ENCODE measurements at places on chromosomes 1 and 21.

- DNase-seq = no peak
Measured at GRCh38 chr1:9766759-9767442, 56.9 kb downstream of the CLSTN1 start.

GRCh38 chr1:229070168-229070567, 200.7 kb upstream of the RAB4A start:
- no peak for DNase-seq

GRCh38 chr1:42957880-42958487, 684 bp downstream of the SLC2A1 start:
- DNase-seq = peak; percentile 50

DNA sequence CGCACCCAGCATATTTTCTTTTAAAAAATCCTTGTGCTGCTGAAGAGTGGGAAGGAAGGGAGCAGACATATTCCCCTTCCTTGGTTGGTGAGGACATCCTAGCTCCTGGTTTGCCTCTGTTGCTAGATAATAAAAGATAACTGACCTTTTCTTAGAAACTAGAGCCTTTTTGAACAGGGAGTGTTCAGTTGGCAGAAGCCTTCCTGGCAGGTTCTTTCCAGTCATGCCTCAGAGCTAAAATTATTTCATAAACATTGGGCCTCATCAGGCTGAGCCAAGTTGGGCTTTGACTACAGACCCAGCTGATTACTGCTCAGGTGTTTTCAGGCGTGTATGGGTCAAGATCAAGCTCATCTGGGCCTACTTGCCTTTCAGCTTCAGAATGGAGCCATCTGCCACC, 22.7 kb upstream of the SH3BGRL3 start:
- DNase-seq = no peak

DNA sequence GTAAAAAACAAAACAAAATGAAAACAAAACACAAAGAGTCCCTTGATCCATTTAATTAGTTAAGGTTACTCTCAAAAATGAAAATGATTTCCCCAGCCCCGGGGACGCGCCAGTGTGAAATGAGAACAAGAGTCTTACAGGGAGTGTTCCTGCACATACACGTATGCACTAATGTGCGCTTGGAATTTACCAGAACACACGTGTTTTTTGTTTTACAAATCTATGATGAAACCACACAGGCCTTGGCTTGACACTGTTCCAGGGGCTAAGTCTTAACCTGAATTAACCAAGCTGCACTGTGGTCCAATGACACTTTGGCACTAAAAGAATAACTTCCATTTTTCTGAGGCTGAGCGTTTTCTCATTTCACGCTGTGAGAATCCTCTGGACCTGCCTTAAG, 63.7 kb downstream of the SLC45A1 start:
- DNase-seq = no peak

DNA sequence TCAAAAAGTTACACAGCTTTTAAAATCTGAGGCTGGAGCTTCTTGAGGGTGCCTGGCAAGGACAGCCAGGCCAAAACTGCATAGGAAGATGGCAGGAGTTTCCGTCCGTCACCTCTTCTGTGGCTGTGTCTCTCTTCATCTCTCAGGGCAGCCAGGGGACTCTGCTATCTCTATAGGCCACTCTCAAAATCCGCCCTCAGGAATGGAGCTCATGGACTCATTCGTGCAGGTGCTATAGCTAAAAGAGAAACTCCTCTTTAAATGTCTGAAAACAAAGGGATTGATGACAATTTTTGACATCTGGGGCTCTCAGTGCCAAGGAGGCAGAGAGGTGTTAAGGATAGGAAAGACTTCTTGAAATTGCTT, 27.2 kb downstream of the OVAAL start:
- no peak for DNase-seq

DNA sequence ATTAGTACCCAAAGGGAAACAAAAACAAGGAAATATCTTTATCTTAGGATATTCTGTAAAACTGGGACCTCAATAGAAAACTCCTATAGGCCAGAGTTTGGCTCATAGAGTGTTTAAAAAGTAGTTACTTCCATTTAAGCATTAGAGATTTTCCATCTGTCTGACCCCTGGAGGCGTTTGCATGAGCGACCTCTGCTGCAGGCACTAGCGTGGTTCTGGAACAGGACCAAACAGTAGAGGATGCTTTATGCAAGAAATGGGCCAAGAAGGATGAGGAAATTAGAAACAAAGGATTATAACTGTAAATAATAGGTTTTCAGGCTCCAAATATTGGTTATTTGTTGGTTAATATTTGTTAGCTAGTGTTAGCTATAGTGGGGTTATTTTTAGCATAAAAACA, 5.7 kb downstream of the ZBTB40 start:
- DNase-seq = no peak

DNA sequence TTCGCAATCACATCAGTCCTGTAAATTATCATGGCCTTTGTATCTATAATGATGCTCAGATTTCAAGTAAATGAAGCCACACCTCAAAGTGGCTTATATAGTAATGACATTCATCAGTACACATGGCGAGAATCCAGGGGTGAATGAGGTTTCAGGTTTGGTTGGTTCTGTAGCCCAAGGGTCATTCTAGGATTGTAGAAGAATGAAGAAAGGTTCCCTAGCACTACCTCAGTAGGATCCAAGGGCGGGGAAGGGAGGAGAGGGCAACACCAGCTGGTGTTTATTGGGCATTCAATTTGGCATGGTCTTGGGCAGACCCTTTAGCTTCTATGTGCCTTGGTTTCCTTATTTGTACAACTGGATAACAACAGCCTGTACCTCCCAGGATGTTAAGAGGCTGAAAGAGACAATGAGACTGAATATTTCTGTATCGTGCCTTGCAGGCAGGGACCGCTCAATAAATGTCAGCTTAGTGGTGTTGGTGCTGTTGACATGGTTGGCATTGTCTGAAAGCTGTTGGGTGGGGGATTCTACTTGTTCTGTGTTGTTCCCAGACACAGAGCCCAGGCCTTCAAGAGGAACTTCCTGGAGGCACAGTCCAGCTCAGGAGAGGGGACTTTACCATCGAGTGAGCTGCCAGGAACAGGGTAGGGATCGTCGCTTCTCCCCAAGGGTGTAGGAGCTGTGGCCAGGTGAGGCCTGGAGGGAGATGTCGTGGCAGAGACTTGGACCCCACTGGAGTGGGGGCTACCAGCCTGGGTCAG, 388.2 kb downstream of the PTPRU start:
- DNase-seq = no peak

DNA sequence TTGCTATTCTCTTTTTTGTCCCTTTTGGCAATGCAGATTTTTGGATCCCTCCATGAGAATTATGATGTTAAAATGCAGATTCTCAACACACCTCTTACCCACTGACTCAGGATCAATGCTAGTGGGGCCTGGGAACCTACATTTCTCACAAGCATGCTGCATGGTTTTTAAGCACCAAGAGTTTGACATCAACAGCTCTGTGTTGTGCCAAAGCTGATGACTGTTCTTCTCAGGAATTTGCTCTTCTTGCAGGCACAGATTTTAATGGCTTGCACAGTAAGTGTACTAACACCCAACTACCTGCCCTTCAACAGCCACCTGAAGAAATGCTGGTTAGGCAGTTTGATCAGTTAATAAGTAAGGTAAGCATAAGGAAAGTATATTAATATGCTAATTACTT, 468.7 kb downstream of the PTBP2 start:
- no peak for DNase-seq

DNA sequence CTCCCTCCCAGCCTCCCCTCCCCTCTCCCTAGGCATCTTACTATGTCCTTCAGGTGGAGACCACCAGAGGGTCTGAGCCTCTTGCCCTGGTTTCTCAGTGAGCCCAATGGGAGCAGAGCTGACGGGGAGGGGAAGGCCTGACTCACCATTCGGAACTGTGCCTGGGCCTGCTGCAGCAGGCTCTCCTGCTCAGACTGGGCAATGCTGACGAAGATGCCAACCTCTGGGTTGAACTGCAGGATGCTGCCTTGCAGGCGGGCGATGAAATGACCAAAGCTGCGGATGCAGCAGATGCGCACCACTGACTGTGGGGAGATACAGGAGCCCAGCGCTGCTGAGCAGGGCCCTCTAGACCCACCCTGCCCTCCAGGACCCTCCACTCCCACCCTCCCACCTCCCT, 11.0 kb upstream of the PAQR6 start:
- no peak for DNase-seq

DNA sequence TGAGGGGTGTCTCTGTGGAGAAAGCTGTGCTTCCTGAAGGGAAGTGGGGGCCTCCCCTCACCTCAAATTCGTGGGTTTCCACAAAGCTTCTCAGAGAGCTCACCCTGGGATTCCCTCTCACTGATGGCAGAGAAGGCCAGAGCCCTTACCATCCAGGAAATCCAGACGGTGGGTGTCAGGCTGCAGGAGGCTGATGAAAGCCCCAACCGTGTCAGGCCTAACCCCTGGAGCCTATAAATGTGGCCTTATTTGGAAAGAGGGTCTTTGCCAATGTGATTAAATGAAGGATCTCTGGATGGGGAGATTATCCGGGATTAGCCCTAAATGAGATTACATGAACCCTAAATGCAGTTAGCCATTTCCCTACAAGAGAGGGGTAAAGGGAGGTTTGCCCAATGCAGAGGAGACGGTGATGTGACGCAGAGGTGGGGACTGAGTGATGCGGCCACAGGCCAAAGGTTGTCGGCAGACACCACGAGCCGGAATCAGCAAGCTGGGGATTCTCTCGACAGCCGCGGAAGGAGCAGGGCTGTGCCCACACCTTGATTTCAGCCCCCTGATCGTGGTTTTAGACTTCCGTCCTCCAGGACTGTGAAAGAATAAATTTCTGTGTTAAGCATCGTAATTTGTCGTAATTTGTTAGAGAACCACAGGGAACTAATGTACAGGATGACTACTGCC, 82.6 kb downstream of the TOMM20 start:
- no peak for DNase-seq

DNA sequence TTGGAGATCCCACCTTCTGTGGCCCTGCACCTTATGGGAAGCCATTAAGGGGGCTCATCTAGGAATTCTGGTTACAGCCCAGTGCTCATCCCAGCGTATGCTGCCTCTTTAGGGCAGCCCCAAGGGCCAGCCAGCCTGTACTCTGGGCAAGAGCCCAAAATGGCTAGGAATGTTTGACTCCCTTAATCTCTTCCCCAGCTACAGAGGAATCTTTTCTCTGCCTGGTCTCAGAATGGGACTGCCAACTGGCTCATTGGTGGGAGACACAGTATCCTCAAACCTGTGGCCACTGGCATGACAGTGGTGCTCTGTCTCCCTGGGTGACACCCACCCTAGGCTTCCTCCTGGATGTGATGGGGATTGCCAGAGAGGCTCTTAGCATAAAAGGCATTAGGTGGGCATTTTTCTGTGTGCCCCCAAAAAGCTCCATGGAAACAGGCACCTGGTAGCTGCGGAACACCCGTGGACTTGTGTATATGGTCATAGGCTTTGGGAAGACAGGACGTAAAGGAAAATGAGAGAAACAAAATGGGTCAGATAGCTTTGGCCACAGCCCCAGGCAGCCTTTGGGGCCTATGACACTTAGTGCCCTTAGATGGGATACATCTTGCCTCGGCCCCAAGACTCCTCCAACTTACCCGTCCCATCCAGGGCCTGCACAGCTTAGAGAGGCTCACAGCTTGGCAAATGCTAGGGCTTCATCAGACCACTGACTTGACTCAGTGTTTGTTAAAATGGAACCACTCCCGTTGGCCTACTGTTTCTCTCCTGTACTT, 6.9 kb downstream of the TMEM81 start:
- DNase-seq = no peak

DNA sequence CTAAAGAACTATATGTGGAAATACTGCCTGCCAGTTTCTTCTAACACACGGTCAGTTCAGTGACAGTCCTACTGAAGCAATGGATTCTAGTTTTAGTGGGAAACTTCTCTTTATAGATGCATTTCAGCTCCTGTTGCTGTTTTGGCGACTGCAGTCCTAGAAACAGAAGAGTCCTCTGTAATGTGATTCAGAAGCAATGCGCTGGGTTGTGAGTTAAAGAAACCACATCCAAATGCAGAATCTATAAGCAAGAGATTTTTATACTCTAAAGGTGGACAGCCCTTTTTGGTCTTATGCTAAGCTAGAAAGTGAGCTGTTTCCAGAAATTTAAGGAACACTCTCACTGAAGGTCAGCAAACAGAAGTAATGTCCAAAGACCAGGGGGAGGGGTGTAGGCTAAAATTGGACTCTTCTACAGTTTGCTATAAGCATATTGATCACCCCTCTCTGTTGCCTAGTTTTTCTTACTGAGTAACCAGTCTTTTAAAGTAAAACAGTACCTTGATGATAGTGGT, 30.8 kb downstream of the DUSP10 start:
- DNase-seq = no peak

GRCh38 chr1:82214606-82215005, 413.9 kb downstream of the ADGRL2 start:
- DNase-seq = no peak

DNA sequence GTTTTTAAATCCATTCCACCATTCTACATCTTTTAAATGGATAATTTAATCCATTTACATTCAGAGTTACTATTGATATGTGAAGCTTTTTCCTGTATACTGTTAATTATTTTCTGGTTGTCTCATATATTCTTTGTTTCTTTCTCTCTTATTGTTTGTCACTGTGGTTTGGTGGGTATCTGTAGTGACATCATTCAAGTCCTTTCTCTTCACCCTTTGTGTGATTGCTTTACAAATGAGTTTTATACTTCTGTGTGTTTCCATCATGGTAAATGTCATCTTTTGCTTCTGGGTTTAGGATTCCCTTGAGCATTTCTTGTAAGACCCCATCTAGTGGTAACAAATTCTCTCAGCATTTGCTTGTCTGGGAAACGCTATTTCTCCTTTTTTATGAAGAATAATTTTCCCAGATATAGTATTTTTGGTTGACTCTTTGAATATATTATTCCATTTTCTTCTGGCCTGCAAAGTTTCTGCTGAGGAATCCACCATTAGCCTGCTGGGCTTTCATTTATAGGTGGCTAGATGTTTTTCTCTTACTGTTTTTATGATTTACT, 10.2 kb downstream of the LY9 start:
- no peak for DNase-seq

- no peak for DNase-seq
Measured at GRCh38 chr1:17258116-17258757, 9.3 kb downstream of the PADI3 start.

DNA sequence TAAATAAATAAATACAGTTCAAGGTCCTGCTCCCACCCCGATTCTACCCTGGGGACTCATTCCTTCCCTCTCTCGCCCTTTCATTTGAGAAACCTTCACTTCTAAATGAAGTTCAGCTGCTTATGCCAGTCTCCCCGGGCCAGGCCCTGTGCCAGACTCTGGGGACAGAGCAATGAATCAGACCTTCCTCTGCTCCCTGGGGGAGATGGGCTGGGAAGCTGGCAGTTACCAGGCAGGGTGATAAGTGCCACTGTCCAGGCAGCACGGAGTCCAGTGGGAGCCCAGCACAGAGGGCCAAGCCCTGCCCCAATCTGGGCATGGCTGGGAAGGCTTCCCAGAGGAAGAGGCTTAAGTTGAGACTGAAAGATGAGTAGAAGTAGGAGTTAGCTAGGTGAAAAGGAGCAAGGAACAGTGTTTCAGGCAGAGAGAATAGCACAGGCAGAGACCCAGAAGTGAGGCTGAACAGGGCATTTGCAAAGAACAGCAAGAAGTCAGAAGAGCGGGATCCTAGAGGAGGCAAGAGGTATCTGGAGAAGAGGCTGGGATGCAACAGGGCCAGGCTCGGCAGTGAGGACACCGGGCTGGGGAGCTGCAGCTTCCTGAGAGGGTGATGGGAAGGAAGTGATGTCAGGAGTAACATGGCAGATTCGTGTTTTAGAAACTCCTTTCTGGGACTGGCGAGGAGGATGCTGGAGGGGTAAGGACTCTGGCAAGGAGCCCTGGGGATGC, 13.5 kb downstream of the KCNQ4 start:
- no peak for DNase-seq

All from activated gamma-delta T cell treated with anti-CD3 and anti-CD28 coated beads, Interleukin-2, amount 50 U/mL, for 16 hours (primary cell).